ENCODE measurements at places on chromosomes 4 and X.
A peak's percentile ranks its signal among the peaks of the same experiment; 100 is the strongest.

- DNase-seq, result no peak
These were observed 172.2 kb upstream of the CXCL13 start for GRCh38 chr4:77433418-77433733.

GRCh38 chr4:5040856-5041620 is 10.2 kb upstream of the STK32B start:
- DNase-seq, result no peak

- DNase-seq, result no peak
These were observed 150.8 kb upstream of the BOD1L1 start for GRCh38 chr4:13778367-13778766.

- no peak for DNase-seq
These were observed 131.4 kb downstream of the CBR4 start for GRCh38 chr4:168878623-168879022.

DNA sequence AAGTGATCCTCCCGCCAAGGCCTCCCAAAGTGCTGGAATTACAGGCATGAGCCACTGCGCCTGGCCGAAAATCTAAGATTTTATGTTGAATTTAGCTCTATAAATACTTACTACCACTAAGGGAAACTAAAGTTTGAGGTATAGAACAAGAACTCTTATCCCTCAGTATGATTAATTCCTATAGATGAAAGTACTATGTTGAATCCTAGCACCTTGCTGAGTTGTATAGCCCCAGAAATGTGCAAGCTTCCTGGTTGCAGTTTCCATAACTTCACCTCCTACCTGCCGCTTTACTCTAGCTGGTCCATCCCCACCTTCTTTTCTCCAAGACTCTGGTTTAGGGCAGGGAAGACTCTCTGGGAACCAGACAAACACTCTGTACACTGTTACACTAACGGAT is 11.8 kb upstream of the TSPAN5 start:
- no peak for DNase-seq

GRCh38 chr4:158930639-158930972 is 161.8 kb downstream of the FNIP2 start:
- DNase-seq, result no peak

DNA sequence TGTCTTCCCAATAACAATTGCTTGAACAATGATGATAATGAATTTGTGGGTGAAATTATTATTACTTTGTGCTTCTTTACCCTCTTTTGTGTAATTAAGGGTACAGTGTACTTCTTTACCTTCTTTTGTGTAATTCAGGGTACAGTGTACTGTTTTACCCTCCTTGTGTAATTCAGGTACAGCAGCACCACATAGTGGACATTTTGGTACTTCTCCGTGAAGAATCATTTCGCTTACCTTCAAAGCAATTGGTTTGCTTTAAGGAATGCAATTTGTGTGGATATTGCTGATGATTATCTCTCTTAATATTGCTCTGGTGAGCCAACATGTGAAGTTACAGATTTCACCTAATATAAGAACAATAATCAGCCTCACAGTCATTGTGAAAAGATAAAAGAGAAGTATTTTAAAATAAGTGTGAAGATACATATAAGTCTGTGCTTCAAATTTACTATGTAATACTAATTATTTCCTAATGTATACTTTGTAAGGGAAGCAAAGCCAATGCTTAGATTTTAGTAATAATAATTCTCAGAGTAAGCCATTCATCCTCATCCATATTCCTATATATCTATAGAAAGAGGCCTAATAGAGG is 27.2 kb upstream of the SEC24B start:
- DNase-seq, result no peak

- no peak for DNase-seq
These were observed 10.3 kb downstream of the HADH start for GRCh38 chr4:107999932-108000539.

- DNase-seq, result no peak
These were observed 100.4 kb downstream of the WFS1 start for GRCh38 chr4:6369924-6370645.

- no peak for DNase-seq
These were observed 168.7 kb downstream of the PRDM5 start for GRCh38 chr4:120753854-120754253.

GRCh38 chr4:55543858-55544257 is 2.9 kb downstream of the CLOCK start:
- DNase-seq, result no peak

GRCh38 chr4:1318488-1319213 is 28.4 kb upstream of the UVSSA start:
- no peak for DNase-seq

- DNase-seq, result no peak
These were observed 169.9 kb upstream of the LDB2 start for GRCh38 chr4:17068392-17068791.

- no peak for DNase-seq
These were observed 7.0 kb downstream of the RTL5 start for GRCh38 chrX:72124540-72125201.

DNA sequence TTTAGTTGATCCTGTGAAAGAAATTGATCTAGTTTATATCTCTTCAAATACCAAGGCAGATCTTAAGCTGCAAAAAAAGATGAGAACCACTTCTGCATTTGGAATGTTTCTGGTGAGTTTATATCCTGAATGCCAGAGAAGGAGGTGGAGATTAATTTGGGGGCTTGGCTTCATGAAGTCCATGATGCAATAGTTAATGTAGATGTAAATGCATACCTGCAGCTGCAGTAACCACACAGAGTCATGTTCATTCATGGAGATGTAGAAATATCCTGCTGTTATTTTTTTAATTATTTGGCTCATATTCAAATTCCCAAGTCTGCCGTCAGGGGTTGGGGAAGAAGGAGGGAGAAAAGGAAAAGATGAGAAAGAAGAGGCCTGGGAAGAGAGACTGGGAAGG is at the start of gene SULT1E1:
Gene SULT1E1, minus strand, starts transcription at position 94 of the 400 bp plus-strand sequence. CDS start 2,501 bp downstream, outside the sequence.
- no peak for DNase-seq

DNA sequence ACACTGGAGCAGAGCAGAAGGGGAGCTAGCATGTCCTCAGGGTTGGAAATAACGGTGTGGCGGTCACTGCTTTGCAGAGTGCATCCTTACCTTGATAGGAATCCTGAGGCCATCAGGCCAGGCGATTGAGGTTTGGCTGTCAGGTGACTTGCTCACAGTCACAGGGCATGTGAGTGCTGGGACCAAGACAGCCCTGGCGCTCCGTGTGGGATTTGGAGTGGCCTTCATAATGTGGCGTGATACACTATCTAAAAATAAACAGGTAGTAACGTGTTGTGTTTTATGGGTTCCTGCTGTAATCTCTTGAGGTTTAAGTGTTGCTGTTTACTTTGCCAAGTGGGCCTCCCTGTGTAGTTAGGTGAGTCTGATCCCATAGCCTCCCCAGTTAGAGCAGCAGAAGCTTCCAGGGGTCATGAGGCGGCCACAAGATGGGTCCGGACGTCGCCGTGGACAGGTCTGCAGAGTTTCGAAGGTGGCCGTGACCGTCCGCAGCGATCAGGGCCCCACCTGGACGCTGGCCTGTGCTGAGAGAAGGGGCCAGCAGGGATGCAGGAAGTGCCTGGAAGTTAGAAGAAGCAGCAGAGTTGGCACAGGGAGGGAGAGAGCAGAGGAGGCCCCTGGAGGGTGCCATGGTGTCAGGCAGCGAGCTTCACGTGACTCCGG is 27.7 kb downstream of the RGS12 start:
- DNase-seq, result no peak

- DNase-seq, result peak; percentile 43
These were observed 11.2 kb upstream of the BCOR start for GRCh38 chrX:40108959-40109287.

DNA sequence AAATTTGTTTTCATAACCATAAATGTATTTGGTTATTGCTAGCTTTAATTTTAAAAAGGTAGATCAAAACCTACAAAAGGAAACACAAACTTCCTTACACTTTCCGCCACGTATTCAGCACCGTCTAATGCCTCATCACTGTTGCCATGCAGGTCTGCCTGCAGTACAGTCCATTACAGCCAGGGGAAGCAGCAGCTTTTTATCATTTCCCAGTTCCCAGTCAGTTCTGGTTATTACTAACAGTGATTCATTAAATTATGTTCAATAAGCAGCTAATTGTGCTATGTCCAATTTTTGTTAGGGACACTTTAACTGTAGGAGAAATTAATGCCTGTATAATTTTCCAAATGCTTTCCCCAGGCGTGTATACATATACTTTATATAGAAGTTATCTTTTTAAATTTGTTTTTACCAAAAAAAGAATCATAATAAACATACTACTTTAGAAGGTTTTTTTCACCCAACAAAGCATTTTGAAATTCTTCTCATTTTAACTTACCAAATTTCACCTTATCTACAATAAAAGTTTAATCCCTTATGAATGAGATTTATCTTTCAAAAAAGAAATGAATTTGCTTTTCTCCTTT is 93.3 kb downstream of the ANXA3 start:
- DNase-seq, result no peak

GRCh38 chrX:57918750-57919436 is 8.6 kb upstream of the ZXDA start:
- DNase-seq, result no peak

DNA sequence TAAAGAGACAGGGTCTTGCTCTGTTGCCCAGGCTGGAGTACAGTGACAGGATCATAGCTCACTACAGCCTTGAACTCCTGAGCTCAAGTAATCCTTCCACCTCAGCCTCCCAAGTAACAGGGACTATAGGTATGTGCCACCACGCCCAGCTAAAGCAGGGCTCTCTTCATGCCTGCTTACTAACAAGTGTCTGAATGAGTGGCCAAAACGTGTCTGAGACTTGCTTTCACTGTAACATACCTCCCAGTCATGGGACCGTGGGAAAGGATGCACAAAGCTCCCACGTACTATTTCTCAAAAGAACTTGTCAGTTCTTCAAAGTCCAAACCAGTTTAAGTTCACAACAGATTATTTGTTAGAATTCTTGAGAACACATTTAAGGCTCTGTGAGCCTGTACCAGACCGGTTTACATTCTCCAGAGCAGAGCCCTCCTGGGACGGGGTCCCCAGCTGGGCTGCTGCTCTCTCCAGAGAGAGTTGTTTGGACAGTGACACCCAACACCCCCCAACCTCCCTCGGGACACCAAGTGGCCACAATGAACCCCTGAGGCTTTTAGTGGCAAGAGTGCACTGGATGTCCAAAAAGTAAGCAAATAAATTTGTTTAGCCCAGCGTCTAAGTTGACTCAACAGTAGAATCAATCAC is 24.1 kb downstream of the SH3KBP1 start:
- no peak for DNase-seq

GRCh38 chr4:160510928-160511327 is 1408.0 kb downstream of the RAPGEF2 start:
- no peak for DNase-seq

- DNase-seq, result no peak
These were observed 21.7 kb downstream of the RAB40AL start for GRCh38 chrX:102958794-102959193.

GRCh38 chr4:25101836-25102235 is 58.4 kb downstream of the SEPSECS start:
- no peak for DNase-seq

DNA sequence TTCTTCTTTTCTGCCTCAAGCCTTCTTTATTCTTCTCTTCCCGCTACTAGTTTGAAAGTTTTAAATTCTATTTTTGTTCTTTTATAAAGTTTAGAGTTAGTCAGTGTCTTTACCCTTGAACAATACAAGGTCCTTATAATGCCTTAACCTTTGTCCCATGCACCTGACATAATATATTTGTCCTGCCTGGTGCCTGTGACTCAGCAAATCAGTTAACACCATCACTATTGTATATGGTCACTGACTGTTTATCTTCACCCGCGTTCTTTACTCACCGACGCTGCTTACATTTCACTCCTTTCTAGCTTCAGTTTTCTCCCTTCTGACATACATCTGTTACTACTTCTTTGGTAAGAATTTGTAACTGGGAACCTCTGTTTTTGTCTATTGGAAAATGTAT is 5.7 kb downstream of the SMIM20 start:
- DNase-seq, result no peak

GRCh38 chrX:39969099-39969818 is 128.5 kb downstream of the BCOR start:
- DNase-seq, result no peak

GRCh38 chrX:68942840-68943239 is 114.0 kb downstream of the EFNB1 start:
- DNase-seq, result no peak

Measured in stimulated activated CD8-positive, alpha-beta memory T cell treated with anti-CD3 and anti-CD28 coated beads, Interleukin-4, amount 100 ng/mL, for 4 hours (primary cell).